Activated CD4-positive, alpha-beta T cell treated with anti-CD3 and anti-CD28 coated beads, Interleukin-2, amount 10 ng/mL, durations not matched to agents 7 days and 5 days (primary cell): ENCODE measurements at places on chromosomes 5 and 9.
A peak's percentile ranks its signal among the peaks of the same experiment; 100 is the strongest.

- no peak for DNase-seq
- no peaks in the 10 kb centered on the region for H3K27me3 ChIP-seq
- H3K4me1 ChIP-seq: no peaks in the 10 kb centered on the region
Observed at GRCh38 chr5:51518607-51519006, 135.4 kb downstream of the ISL1 start.

GRCh38 chr5:149152317-149152746 lies 11.0 kb downstream of the ABLIM3 start:
- H3K27ac ChIP-seq: no peak overlapping the region
- no peak overlapping the region for H3K4me3 ChIP-seq

GRCh38 chr9:114525513-114525912 lies 20.2 kb upstream of the WHRN start:
- no peaks in the 10 kb centered on the region for H3K36me3 ChIP-seq
- H3K27me3 ChIP-seq: peaks cover 32% of the 10 kb centered on the region
- no peak overlapping the region for H3K27ac ChIP-seq
- no peak for DNase-seq
- H3K4me1 ChIP-seq: no peaks in the 10 kb centered on the region

DNA sequence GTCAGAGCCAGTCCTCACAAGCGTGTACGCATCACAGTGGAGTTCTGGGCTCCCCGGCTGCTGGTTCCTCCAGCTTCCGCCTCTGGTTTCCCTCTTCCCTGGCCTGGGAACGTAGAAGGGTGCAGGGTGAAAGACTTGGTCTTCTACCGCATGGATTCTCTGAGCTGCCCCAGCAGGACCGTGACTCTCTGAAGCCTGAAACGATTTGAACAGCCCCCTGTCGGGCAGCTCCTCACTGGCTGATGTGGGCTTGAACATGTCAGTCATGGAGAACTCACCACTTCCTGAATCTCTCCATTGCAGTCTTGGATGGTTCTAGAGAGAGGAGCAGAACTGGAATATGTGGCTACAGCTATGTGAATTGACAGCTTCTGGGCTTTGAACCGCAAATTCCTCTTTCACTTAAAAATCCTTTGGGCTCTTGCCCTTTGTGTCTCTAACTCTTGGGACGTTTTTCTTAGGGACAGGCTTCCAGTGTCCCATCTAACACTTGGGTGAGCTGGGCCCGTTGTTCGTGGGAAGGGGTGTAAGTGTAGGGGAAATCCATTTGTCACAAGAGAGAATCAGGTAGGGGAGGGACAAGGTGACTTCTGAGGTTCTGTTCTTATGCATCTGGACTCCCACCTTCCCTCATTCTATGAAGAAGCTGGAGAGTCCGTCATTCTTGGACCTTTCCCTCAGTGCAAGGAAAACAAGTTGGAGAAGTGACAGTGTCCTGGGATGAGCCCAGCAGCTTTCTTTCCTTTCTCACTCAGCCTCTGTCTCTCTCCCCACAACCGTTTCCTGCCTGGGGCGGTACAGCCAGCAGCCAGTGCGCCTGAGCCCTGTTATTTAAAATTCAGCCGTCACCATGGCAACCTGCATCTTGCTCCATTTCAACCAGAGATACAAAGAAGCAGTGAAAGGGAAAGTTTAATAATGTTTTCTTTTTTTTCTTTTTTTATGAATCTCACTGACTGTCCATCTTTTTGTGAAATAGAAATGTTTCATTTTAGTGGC lies 84.7 kb downstream of the PTTG1 start:
- H3K36me3 ChIP-seq: no peaks in the 10 kb centered on the region
- H3K27ac ChIP-seq: peak overlapping the region; percentile 90
- peak overlapping the region; percentile 40 for H3K4me3 ChIP-seq
- peaks cover 5% of the 10 kb centered on the region for H3K27me3 ChIP-seq
- DNase-seq: peak; percentile 91
- H3K4me1 ChIP-seq: peaks cover 38% of the 10 kb centered on the region

- no peak for DNase-seq
- peaks cover 1% of the 10 kb centered on the region for H3K36me3 ChIP-seq
- H3K27ac ChIP-seq: no peak overlapping the region
- peaks cover 15% of the 10 kb centered on the region for H3K4me1 ChIP-seq
- H3K4me3 ChIP-seq: no peak overlapping the region
Observed at GRCh38 chr5:78992146-78992545, 7.0 kb upstream of the ARSB start.

- no peak for DNase-seq
- no peaks in the 10 kb centered on the region for H3K4me1 ChIP-seq
- no peak overlapping the region for H3K27ac ChIP-seq
- H3K27me3 ChIP-seq: no peaks in the 10 kb centered on the region
- no peaks in the 10 kb centered on the region for H3K36me3 ChIP-seq
Observed at GRCh38 chr5:41433552-41434181, 76.7 kb downstream of the PLCXD3 start.

GRCh38 chr9:33129886-33130881 lies 37.0 kb downstream of the B4GALT1 start:
- DNase-seq: no peak
- no peaks in the 10 kb centered on the region for H3K27me3 ChIP-seq
- peak overlapping the region; percentile 82 for H3K27ac ChIP-seq
- peaks cover 47% of the 10 kb centered on the region for H3K36me3 ChIP-seq
- H3K4me1 ChIP-seq: peaks cover 25% of the 10 kb centered on the region

DNA sequence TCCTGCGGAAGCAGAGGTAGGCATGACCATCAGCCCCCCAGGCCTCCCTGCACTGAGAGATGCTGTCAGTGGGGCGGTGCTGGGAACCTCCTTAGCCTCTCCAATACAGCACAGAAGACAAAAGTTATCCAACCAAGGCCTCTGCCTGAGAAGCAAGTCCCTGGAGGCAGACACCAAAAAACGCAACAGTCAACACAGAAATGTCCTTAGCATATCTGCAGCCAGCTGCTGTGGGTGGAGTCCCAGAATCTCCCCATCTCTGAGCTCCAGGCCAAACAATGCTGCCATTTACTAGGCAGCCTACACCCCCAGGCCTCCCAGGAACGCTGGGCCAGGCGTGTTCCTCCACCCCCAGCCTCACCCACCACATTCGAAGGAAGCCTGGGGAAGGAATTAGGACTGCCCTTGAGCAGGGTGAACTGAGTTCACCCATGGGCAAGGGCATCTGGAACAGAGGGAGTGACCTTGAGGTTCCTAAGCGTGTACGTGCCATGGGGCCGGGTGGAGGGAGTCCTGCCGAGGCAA lies 43.7 kb downstream of the STK10 start:
- no peaks in the 10 kb centered on the region for H3K27me3 ChIP-seq
- H3K4me1 ChIP-seq: peaks cover 68% of the 10 kb centered on the region
- peaks cover 57% of the 10 kb centered on the region for H3K36me3 ChIP-seq
- no peak overlapping the region for H3K4me3 ChIP-seq
- DNase-seq: no peak

DNA sequence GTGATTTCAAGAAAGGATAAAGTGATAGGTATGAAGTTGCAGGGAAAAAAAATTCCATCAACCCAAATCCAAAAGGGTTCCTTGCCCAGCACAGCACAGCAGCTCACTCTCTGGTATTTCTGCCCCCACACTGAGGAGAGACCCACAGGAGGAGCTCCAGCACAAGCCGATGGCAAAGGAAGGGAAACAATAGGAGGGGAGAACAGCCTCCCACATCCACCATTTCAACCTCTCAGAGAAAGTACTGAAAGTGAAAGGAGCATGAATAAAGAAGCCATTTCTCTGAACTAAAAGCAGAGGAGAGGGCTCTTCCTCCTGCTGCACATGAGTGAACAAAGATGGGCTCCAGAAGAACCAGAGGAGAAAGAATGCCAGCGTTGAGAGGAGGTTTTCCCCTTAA lies 54.9 kb upstream of the ZSWIM6 start:
- no peaks in the 10 kb centered on the region for H3K36me3 ChIP-seq
- H3K4me1 ChIP-seq: peaks cover 24% of the 10 kb centered on the region
- DNase-seq: peak; percentile 23
- H3K27me3 ChIP-seq: no peaks in the 10 kb centered on the region
- peak overlapping the region; percentile 25 for H3K4me3 ChIP-seq

DNA sequence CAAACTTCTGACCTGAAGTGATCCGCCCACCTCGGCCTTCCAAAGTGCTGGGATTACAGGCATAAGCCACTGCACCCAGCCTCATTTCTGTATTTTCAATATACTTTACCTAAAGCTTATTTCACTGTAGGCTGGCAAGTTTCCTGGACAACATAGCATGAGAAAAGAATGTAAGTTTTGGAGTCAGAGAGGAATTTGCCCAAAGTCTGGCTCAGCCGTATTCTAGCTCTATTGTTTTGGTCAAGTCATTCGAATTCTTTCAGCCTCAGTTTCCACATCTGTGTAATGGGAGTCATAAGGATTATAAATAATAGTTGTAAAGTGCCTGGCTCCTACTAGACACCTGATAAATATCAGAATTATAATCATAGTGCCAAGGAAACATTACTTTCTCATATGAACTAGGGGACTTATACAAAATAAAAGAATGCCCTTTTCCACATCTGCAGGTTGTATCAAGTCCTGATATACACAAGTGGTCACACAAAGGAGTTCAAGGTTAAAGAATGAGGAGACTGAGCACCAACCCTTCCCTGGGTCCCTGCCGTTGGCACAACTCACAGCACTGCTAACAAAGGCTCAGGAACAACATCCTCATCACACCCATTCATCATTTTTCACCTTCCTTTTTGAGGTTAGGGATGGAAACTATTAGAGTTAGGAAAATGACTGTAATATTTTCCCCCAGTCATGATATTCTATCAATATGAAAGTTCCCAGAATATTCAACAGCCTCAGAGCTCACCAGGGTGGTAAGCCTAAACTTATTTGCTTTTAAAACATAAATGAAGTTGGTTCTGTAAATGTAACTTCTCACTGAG lies 34.6 kb upstream of the RAI14 start:
- no peak overlapping the region for H3K4me3 ChIP-seq
- DNase-seq: no peak
- H3K27ac ChIP-seq: no peak overlapping the region
- no peaks in the 10 kb centered on the region for H3K36me3 ChIP-seq
- H3K27me3 ChIP-seq: no peaks in the 10 kb centered on the region

DNA sequence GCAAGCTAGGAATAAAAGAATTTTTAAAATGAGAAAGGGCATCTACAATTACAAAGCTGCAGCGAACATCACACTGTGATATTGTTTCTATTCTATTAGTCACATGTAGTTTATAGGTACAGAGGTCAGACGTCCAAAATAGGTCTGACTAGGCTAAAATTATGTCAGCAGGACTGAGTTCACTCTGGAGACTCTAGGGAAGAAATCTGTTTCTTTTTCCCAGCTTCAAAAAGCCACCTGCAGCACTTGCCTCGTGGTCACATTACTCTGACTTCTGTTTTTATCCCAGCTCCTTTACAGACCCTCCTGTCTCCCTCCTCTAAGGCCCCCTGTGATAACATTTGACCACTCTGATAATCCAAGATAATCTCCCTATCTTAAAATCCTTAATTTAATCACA lies 5.1 kb upstream of the CKS2 start:
- DNase-seq: no peak
- no peak overlapping the region for H3K27ac ChIP-seq
- H3K4me1 ChIP-seq: peaks cover 15% of the 10 kb centered on the region
- H3K27me3 ChIP-seq: no peaks in the 10 kb centered on the region

DNA sequence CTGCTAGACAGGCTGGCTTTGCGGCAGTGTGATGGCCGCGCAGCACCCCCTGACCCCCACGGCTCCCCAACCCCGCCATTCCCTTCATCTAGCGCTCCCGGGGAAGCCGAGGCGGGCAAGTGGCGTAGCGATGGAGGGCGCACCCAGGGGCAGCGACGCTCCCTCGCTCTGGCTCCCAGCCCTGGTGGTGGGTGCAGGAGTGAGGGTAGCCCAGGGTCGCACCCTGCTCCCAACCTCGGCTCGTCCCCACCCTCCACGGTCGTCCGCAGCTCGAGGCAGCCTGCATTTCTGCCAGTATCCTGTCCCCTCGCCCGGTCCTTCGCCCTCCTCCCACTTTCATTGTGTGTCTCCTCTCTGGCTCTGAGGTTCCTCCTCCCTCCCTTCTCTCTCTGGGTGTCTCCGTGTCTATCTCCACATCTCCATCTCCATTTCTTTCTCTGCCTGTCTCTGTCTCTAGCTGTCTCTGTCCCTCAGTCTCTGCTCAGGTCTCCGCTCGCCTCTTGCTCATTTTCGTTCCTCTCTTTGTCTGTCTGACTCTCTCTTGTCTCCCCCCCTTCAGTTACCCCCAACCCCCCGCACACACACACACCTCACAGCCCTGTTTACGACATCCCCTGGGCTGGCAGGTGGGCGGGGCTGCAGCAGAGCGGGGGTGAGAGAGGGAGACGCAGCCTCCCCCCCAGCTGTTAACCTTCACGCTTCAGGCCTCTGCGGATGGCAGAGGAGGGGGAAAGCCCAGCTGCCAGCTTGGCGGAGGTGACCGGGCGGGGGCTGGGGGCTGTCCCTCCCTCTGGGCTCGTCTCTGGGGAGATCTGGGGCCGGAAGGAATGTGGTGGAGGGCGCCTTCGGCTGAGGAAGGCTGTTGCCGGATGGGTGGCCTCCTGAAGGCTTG lies 48.7 kb upstream of the PSD2 start:
- peaks cover 19% of the 10 kb centered on the region for H3K4me1 ChIP-seq
- peak overlapping the region; percentile 64 for H3K4me3 ChIP-seq
- no peak overlapping the region for H3K27ac ChIP-seq
- peaks cover 2% of the 10 kb centered on the region for H3K36me3 ChIP-seq
- DNase-seq: peak; percentile 38

GRCh38 chr9:32839013-32839885 lies 55.9 kb downstream of the TMEM215 start:
- no peaks in the 10 kb centered on the region for H3K36me3 ChIP-seq
- no peak for DNase-seq
- no peak overlapping the region for H3K4me3 ChIP-seq
- no peak overlapping the region for H3K27ac ChIP-seq

DNA sequence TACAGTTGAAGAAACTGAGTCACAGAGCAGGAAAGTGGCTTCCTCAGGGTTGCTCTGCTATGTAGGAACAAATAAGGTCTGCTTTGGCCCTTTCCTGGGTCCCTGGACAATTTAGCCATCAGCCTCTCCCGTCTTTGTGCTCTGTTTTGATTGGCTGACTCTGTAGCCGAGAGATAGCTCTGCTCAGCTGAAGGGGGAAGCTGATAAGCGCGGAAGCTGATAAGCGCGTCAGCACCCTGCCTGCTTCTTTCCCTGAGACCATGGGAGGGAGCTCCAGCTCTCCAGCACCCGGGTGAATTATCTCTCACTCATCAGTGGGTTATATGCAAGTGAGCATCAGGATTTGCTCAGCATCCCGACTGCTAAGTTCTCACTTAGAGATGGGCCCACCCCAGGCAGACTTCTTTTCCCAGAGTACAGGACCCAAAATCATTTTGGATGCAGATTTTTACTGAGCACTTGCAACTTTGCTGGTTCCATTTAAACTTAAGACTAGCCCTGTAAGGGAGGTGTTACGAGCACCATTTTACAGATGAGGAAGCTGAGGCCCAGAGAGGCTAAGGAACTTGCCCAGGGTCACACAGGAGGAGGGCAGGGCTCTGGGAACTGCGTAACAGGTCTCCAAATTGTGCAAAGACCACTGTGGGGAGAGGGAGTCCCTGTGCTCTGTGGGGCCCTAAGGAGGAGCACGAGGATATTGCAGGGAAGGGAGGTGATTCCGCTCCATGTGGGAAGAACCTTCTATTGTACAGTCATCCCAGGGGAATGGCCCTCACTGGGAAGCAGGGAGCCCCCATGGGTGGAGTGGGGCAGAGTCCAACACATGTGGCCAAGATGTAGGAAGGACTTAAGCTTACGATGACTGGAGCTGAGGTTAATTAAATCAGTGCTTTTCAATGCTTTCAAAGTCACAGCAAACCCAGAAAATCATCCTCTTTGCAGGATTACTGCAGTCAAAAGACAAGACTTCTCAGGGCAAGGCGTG lies 83.7 kb upstream of the ORM1 start:
- no peak overlapping the region for H3K27ac ChIP-seq
- peaks cover 10% of the 10 kb centered on the region for H3K4me1 ChIP-seq
- no peak for DNase-seq
- no peak overlapping the region for H3K4me3 ChIP-seq
